ENCODE measurements at places on chromosomes 12 and 14.

DNA sequence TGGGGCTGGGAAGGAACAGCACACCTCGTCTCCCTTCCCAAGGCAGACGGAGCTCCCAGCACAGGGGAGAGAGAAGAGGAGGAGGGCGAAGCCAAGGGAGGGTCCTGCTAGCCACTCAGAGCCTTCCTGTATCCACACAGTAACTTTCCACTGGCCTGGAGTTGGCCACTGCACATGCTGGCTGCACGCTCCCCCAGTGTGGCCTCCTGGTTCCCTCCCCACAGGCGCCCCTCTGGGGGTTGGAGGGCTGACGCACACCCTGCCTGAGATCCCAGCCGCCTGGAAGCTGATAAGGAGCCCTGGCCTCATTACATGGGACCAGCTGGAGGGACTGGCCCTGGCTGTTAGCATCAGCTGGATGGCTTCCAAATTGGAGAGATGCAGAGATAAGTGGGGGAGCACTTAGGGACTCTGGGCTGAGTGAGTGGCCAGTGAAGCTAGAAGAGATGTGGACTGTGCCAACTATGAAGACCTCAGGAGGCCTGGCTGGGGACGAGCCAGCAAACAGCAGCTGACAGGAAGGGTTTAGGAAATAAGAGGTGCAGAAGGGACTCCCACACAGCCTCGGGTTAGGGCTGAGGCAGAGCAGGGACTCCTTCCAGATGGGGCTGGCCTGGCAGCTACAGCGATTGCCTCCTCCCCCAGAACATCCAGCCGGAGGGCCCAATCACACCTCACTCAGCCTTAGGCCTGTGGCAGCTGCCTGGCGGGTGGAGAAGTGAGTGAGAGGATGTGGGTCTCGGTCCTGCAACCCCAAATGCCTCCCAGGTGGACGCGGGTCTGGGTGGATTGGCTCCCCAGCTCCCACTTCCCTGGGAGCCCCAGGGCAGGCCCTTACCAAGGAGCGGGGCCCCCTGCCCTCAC lies 26.3 kb upstream of the BCDIN3D start:
- DNase-seq = no peak

DNA sequence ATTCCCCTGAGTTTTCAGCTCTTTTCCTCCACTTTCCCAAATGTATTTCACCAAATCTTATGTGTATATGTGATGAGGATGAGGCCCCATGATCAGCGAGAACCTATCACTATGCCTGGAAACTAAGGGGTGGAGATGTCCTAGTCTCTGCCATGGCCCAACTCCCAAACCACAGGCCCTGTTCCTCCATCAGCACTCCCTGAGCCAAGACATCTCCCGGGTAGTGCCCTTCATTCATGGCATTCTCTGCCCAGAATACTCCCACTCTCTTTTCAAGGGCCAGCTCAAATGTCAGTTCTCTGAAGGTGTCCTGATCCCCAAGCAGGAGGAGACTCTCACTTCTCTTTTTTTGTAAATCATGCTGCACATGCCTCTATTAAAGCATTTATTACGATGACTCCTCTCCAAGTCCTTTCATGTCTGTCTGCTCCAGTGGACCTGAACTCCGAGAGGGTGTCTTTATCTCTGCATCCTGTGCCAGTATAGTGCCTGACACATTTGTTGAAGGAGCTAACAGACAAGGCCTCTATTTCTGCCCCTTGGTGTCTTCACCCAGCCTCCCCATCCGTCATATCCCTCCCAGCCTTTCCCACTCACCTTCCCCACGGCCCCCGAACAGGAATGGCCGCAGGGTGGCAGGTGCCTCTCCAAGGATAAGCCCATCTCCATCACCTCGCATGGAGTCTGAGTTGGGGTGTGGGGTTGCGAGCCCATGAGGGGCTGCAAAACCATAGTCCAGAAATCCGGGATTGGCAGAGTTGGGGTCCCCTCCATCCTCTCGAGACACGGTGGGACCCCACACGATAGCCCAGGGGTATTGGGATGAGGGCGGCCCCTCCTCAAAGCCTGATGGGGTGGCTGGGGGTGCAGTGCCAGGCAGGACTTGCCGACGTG lies 3.7 kb downstream of the PIANP start:
- no peak for DNase-seq

DNA sequence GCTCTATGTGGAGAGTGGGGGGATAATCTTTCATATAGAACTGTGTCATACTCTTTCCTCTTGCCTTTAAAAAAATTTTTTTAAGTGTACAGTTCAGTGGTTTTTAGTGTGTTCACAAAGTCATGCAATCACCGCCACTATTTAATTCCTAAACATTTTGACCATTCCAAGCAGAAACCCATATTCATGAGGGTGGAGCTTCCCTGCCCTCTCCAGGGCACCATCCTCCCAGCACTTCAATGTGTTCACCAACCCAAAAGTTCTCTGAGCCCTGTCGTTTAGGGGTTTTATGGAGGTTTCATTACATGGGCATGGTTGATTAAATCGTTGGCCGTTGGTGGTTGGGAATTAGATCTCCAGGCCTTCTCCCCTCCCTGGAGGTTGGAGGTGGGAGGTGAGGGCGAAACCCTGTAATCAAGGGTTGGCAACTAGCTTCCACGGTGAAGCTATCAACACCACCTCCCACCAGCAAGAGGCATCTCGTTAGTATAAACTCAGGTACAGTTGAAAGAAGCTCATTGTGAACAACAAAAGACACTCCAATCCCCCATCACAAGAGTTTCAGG lies 42.8 kb upstream of the WNK1 start:
- DNase-seq = no peak

GRCh38 chr14:94088516-94088915 lies 7.4 kb downstream of the IFI27L1 start:
- DNase-seq = no peak

- no peak for DNase-seq
Observed at GRCh38 chr14:47857646-47858045, 182.2 kb upstream of the MDGA2 start.

DNA sequence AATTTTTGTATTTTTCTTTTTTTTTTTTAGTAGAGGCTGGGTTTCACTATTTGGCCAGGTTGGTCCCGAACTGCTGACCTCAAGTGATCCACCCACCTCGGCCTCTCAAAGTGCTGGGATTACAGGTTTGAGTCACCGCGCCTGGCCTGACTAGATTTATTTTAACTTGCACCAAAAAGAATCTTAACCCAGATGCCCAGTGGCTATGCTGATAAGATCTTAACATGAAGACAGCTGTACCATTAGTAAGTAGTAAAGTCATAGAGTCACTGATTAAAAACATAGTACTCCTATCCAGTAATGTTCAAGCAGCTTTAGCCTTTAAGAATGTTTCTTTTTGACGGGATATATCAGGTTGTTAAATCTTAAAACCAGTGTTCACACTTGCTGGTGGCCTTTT lies 1061.8 kb upstream of the FLRT2 start:
- no peak for DNase-seq

Measured in stimulated activated CD4-positive, alpha-beta T cell treated with anti-CD3 and anti-CD28 coated beads, Interleukin-2, amount 100 ng/mL, for 4 hours (primary cell).